Activated T-helper 1 cell treated with anti-CD3 and anti-CD28 coated beads, Interleukin-12 subunit alpha, Interleukin-12 subunit beta, Interleukin-2, Interleukin-4 antibody, amounts not matched to agents 30 ng/mL and 10 ng/mL and 1 ng/mL, durations not matched to agents 14 hours and 24 hours and 36 hours (primary cell): ENCODE measurements at places on chromosomes 16 and 17. TPM values are rescaled to one million over a fixed set of nuclear protein-coding genes. Genes with fewer than 3 reads are reported as not detected.

GRCh38 chr16:1890708-1891050 lies 18.7 kb upstream of the MEIOB start:
- no peak for DNase-seq

DNA sequence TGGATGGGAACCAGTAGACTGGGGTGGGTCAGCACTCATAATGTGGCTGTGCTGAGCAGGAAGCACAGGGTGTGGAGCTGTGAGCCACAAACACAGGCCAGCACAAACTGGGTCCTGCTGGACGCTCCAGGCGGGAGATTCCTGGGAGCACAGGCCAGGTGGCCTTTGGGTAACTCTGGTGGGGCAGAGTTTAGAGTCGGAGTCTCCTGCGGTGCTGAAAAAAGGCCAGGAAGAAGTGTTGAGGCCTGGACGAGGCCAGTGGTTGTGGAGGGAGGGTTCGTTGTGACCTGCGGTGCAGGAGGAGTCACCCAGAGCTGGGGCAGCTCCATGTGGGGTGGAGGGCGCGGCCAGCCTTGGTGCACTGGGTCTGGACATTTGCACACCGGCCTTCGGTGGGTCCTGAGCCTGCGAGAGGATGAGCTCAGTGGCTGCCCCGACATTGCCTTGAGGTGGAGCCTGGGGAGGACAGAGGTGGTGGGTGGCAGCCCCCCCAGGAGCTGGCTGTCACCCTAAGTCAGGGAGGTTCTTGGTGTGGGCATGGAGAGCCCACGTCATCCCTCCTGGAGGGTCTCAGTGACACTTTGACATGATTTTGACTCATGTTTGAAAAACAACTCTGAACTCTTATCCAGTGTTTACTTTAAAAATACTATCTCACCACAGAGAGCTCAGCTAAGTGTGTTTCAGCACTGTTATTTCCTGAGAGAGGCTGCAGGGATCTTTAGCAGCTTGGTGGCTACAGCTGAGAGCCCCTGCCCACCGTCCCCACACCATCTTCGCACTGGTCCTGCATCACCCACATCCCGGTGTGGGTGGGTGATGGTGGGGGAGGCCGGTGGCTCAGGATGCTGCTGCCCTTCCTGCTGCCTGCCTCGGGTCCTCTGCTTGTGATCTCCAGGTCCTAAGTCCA lies 98.7 kb downstream of the NPIPB11 start:
- DNase-seq: no peak

DNA sequence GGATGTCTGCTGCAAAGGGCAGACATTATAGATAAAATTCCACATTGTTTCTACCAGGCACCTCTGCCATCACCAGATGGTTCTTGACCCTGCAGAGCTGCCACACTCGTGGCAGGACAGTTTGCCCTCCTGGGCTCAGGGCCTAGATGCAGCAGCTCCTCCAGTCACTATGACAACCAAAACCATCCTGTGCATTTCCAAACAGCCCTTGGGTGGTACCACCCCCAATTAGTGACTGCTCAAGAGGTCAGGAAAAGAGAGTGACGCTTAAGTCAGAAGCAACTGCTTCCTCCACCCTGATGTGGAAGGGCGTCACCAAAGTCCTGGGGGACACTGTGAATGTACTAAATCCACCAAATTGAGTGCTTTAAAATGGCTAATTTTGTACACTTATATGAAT lies 109.2 kb downstream of the C16orf95 start:
- no peak for DNase-seq

DNA sequence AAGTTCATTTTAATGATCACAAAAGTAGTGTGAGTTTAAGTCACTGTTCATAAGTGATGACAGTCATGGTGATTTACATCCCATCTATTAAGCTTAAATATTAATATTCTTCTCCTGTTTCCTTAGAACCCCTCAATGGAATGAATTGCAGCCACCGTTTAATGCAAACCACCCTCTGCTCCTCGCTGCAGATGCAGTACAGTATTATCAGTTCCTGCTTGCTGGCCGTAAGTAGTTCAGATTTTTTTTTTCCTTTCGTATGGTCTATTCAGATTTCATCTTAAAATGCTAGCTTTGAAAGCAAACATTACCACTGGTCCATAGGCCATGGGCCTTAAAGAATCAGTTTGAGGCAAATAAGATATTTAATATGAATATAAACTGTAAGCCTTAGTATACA lies 359.0 kb upstream of the TBX2 start:
- no peak for DNase-seq

Gene XYLT1
- total RNA-seq: 16.4 and 20.1 TPM in 2 replicates
